ENCODE measurements at places on chromosomes 16 and 17.

DNA sequence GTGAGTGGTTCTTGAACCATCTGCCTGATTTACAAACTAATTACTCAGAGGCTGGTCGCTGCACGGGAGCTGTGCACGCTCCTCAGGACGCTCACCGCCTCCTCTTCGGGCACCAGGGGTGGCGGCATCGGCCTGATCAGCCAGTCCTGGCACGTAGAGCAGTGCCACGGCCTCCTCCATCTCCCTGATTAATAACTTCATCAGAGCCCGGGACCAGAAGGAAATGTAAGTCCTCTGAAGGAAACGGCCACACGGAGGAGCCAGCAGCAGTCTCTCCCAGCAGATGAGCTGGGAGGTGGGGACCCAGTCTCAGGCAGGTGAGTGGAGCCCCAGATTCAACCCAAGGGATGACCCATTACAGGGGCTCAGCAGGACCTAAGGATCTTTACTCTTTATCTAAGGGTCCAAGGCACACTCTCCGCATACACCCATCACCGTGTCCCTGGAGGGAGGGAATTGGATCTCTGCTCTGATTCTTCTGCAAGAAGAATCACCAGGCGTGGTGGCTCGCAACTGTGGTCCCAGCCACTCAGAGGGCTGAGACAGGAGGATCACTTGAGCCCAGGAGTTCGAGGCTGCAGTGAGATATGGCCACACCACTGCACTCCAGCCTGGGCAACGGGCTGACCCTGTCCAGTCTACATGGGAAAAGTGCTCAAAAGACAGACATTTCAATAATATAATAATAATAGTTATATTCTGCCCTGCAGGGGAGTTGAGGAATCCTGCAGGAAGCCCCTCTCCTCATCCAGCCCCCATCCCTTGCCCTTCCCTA is 366.5 kb downstream of the SEC14L1 start:
- DNase-seq, result no peak

DNA sequence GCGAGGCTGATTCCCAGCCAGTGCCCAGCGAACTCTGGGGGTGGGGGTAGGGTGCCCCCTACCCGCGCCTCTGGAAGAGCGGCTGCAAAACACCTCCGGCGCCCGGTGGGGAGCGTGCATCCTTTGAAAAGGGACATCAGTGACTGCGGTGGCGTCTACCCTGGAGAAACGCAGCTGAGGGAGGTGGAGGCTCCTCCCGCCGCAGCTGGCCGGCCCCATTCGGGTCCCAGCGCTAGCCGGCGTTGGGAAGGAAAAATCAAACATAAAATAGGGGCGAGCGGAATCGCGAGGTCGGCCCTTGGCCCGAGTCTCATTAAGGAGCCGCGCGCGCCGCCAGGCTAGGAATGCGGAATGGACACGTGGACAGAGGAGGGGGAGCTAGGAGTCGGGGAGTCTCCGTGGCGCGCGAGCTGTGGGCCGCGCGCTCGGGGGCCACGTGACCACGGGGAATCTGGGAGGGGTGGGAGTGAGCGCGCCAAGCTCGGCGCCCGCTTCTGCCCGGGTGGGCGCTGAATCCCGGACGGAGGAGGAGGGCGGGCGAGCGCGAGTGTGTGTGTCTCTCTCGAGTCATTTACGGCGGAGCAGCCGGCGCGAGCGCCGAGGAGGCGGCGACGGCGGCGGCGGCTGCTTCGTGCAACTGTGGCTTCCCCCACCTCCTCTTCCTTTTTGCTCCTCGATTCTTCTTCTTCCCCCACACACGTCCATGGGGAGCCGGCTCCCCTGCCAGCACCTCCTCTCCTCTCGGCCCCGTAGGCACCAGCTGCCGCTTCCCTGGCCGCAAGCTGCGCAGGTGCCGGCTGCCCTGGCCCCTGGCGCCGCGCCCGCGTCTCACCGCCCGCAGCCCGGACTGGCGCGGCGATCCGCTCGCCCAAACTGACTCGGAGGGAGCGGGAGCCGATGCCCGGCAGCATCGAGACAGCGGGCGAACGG is at the start of gene TMEM132E:
TSS of gene TMEM132E (plus strand) at position 566 of the 930 bp plus-strand sequence. CDS start 1,495 bp downstream, outside the sequence.
- DNase-seq, result peak; percentile 81

DNA sequence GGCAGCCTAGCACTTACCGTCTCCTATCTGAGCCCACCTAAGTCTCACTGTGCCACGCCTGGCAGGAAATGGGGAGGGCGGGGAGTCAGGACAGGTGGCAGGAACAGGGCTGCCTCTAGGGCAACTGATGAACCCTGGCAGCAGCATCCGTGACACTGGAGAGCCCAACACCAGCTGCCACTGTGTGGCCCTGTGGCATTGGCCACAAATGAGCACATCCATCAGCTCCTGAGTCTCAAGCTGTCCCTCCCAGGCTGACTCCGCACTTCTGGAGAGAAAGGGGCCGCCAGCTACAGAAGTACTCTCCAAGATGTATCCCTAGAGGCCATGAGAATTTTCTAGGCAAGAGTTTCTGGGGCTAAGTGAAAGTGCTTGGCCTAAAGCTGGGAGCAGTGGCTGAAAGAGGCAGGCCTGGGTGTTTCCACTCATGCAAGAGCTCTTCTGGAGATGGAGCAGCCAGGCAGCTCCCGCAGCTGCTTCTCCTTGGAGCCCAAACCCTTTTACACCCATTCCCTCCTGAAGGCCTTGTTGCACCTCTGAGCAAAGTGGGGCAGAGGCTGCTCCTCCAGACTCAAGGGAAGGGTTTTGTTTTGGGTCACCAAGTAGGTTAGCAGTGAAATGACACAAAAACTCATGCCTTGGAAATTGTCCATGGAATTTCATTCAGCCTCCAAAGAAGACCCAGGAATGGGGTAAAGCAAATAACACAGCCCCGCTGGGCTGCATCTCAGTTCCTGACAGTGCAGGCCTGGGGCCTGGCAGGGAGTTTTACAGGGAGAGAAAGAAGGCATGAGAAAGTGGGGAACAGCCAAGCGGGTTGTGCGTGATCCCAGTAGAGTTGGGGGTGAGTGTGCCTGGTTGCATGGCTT is 25.8 kb downstream of the PEMT start:
- no peak for DNase-seq

DNA sequence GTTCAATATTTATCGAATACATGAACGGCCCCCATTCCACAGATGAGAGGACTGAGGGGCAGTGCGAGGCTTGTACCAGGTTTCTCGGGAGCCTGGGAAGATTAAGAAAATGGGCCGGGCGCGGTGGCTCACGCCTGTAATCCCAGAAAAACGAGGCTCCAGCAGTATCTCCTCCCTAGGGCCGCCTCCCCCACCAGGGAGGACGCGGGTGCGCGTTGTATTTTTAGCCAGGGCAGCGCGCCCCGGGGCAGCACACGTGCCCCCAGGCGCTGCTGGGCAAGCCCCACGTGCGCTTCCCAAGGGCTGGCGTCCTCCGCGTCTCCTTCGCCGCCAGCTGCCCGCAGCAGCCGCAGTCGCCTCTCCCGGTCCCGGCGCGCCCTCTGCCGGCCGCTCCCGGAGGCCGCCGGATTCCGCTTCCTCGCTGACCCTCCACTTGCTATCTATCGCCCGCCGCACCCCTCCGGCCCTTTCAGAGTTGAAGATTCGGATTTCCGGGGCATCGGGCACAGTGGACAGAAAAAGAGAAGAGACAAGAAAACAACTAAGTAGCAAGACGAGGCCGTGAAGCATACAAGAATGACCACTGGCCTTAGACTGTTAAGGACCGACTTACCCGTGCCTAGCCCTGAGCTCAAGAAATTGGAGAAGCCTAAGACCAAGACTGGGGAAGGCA is 1.9 kb upstream of the YBX2 start:
- DNase-seq, result peak; percentile 80

DNA sequence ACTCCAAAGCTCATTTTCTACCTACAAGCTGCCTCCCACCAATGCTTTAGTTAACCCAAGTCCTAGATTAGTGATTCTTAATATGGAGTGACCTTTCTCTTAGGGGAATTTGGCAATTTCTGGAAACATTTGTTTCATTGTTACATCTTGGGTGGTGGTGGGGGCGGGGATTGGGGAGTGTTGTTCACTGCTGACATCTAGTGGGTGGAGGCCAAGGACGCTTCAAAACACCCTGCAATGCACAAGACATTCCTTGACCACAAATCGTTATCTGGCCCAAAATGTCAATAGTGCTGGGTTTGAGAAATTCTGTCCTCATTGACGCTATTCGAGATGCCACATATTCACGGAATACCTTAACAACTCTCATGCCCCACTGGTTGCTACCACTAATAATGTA is 282.9 kb downstream of the RBFOX1 start:
- no peak for DNase-seq

GRCh38 chr16:74738816-74739215 is 35.8 kb downstream of the FA2H start:
- no peak for DNase-seq

DNA sequence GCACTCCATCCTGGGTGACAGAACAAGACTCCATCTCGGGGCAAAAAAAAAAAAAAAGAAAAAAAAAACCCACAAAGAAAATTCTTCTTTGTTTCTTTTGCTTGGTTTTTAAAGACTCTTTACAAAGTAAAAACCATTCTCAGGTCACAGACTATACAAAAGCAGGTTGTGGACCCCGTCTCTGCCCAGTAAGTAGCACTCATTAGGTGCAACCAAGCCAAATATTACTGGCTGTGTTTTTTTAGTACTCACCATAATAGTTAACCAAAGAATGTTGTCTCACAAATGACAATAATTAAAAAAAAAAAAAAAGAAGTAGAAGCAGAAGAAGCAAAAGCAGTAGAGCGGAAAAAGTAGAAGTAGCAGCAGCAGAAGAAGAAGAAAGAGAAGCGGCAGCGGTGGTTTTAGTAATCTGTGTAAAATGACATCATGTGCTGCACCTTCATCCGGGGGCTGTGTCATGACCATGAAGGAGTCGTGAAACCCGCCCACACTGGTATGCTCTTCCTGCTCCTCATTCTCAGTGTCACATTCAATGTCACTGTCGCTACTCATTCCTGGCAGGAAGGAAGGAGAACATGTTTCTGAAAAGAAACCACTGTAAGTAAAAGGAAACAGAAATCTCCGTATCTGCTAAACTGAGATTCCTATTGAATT is 105.4 kb downstream of the TRIM37 start:
- DNase-seq, result no peak

GRCh38 chr17:1916316-1916715 is 86.5 kb downstream of the RPA1 start:
- DNase-seq, result no peak

- DNase-seq, result no peak
Measured at GRCh38 chr16:51225878-51226277, 74.8 kb upstream of the SALL1 start.

DNA sequence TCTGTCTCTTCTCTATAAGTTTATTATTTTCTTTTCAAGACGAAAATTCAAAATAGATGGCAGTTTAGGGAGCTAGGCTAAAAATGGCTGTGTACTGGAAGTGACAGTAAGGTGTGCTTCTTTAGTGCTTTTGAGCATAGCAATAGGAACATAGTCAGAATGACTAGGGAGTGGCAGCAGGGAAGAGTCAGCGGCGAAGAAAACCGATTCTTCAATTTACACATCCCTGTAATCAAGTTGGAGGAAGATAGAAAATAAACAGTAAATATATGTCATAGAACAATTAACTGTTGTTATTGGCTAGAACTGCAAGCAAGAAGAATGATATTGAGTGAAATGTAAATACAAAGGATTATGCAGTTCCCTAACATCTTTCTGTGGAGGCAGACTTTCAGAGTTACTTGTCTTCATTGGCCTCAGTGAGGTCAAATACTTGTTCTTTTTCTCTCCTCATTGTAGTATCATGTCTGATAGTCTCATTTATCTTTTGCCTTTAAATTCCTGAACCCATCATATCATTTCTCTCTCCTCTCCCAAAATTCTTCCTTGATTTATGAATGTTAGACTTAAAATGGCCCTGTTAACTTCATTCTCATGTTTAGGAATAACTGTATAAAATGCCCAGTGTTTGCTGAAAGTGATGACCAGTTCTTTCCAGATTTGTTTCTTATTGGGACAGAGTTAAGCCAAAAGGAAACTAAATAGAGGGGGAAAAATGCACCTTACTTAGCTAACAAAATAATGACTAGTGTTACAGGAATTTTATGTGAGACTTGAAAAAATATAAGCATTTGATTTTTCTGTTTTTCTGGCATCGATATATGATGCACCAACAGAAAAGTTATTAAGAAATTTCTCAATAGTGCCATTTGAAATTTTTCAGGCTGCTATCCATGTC is 211.4 kb downstream of the BCAS3 start:
- no peak for DNase-seq

GRCh38 chr16:399340-400019 is 2.2 kb upstream of the DECR2 start:
- DNase-seq, result no peak
